Left lung (tissue), 14 donors: ENCODE measurements at places on chromosomes 13 and 19. TPM values are rescaled to one million over a fixed set of nuclear protein-coding genes. Genes with fewer than 3 reads are reported as not detected.

DNA sequence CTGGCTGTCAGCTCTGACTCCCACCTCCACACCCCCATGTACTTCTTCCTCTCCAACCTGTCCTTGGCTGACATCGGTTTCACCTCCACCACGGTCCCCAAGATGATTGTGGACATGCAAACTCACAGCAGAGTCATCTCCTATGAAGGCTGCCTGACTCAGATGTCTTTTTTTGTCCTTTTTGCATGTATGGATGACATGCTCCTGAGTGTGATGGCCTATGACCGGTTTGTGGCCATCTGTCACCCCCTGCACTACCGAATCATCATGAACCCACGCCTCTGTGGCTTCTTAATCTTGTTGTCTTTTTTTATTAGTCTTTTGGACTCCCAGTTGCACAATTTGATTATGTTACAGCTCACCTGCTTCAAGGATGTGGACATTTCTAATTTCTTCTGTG lies 506 bp downstream of the OR7E24 start:
- DNase-seq: no peak

DNA sequence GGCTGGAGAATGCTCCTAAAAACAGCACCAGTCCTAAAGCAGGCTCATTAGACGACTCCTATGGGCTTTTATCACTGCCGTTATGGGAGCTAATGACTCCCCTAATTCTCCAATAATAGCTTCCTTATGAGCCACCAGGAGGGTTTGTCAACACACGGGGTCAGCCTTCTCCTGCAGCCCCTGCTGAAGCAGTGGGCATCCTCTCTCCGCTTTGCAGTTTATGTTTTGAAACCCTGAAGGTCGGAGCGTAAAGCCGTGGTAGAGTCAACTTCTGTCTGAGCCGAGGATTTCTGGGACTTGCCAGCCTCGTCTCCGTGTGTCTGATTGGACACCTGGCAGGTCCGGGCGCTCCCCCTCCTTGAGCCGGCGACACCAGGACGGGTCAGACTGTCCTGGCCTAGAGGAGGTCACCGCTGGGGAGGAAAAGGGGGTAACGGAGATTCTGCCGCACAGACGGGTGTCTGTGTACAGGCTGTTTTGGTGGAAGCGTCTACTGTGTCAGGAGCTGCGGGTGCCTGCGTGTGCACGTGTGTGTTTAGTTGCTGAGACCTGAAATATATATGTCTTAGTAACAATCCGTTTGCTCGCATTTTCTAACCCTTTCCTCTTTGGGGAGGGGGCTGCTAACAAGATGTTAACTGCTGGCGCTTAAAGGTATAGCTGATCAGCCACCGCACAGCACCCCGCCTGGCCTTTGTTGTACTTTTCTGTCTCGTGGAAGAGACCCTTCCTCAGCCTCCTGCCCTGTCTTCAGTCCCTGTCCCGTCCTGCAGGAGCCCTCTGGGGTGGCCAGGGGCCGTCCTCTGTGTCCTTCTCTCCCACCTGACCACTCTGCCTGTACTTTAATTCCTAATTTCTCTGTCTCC lies 1.9 kb downstream of the KDM4B start:
- DNase-seq: no peak

DNA sequence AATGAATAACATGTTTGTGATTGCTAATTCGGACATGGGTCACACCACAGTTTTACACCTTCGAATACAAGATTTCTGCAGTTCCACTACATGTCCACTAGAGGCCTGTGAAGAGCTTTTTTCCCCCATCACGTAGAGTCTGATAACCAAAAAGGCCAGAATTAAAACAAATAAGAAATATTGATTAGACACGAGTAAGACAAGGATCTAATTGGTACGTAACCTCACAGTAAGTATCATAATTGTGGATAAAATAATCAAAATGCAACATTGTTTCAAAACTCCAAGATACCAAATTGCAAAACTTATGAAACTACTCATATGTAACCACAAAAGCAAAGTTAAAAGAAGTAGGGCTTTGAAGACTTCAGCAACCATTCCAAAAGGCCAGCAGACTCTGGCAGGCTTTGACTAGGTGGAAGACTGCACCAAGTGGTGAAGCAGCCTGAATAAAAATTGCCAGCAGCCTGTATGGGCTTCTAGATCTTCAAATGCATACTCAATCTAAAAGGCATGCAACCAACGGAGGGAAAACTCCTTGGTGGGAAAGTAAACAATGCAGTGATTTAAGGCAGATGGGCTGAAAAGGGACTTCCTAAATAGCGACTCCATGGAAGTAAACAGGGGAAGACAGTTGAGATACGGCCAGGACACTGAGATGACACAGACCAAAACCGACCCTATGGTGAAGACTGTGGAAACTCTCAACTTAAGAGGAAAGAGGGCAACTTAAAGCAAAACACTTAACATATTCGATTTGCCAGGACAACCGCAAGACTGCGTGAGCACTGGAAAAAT lies 56.7 kb downstream of the STARD13 start:
- no peak for DNase-seq

- no peak for DNase-seq
Observed at GRCh38 chr13:100128373-100128772, 39.5 kb downstream of the PCCA start.

- no peak for DNase-seq
Observed at GRCh38 chr19:57558525-57558924, 1.1 kb downstream of the ZNF550 start.

- no peak for DNase-seq
Observed at GRCh38 chr13:98237331-98237730, 60.3 kb upstream of the RNF113B start.

- DNase-seq: no peak
Observed at GRCh38 chr19:5697890-5698634, 8.0 kb downstream of the RPL36 start.

DNA sequence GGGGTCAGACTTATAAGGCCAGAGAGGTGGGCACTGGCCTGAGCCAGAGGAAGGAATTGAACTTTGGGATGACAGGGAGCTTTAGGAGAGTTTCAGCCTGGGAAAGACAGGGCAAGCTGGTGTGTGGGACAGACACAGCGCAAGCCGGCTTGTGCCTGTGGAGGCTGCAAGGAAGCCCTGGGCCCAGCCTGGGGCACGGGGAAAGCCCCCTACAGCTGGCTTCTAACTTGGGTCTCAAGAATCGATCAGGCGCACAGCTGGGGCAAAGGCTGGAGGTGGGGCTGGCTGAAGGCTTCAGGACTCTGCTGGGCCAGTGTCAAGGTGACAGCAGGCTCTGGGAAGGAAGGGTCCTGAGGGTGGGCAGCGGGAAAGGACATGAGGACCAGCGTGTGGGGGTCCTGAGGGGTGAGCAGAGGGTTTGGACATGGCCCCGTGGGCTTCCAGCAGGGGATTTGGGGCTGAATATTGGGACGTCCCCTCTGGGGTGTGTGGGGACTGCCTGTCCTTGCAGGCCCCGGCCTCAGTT lies 3.0 kb downstream of the PTOV1 start:
- DNase-seq: no peak

DNA sequence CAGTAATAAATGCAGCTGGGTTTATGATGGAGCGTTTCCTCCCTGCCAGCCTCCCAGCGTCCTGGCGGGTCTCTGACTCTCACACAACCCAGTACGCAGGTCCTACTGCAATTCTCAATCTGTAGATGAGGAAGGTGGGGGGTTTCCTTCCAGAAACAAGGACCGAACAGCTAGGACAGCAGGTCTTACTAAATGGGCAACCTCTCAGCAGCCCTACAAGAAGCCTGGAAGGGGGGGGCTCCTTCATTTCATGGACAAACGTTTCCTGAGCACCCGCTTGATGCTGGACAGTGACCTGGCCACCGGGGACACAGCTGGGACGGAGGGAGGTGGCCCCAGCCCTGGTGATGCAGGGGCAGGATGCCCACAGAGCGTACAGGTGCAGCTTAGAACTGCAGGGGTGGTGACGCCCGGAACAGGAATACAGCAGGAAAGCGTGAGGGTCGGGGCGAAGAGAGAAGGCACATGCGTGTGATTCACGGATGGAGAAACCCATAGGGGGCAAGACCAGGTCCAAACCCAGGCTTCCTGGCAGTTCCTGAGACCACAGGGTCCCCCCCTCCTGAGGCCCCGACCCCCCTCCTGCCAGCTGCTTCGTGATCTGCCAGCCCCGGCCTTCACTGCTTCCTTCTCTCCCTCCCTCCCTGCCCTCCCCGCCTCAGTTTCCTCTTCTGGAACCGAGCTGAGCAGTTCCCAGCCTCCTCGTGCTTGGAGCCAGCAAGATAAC lies 732 bp upstream of the C2CD4C start:
- no peak for DNase-seq

The KRTDAP gene
- 0.98 TPM for polyA plus RNA-seq

GRCh38 chr19:30318261-30318660 lies 53.9 kb upstream of the ZNF536 start:
- DNase-seq: no peak

The ANGPTL4 gene
- polyA plus RNA-seq: 3.4 TPM

The RGL3 gene
- 57.3 TPM for polyA plus RNA-seq

The CNN1 gene
- 15.9 TPM for polyA plus RNA-seq

The NCR1 gene
- 2.5 TPM for polyA plus RNA-seq

The ZNF132 gene
- 10.2 TPM for polyA plus RNA-seq

DNA sequence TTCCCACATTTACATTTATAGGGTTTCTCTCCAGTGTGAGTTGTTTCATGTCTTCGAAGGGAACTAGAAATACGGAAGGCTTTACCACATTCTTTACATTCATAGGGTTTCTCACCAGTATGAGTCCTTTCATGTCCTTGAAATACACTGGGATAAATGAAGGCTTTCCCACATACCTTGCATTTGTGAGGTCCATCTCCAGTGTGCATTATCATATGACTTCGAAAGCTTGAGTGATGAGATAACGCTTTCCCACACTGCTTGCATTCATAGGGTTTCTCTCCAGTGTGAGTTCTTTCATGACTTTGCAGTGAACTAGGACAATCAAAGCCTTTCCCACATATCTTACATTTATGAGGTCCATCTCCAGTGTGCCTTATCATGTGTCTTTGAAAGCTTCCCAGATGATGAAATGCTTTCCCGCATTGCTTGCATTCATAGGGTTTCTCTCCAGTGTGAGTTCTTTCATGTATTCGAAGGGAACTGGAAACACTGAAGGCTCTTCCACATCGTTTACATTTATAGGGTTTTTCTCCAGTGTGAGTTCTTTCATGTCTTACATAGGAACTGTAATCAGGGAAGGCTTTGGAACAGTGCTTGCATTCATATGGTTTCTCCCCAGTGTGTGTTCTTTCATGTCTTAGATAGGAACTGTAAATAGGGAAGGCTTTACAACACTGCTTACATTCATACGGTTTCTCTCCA lies 15.1 kb downstream of the ZNF442 start:
- no peak for DNase-seq

- no peak for DNase-seq
Observed at GRCh38 chr13:112060899-112061366, 6.0 kb upstream of the SOX1 start.

The CYP4F22 gene
- polyA plus RNA-seq: not detected

- no peak for DNase-seq
Observed at GRCh38 chr19:3855320-3855719, 13.5 kb downstream of the ZFR2 start.

- DNase-seq: no peak
Observed at GRCh38 chr13:105702441-105702840, 833.0 kb downstream of the EFNB2 start.

DNA sequence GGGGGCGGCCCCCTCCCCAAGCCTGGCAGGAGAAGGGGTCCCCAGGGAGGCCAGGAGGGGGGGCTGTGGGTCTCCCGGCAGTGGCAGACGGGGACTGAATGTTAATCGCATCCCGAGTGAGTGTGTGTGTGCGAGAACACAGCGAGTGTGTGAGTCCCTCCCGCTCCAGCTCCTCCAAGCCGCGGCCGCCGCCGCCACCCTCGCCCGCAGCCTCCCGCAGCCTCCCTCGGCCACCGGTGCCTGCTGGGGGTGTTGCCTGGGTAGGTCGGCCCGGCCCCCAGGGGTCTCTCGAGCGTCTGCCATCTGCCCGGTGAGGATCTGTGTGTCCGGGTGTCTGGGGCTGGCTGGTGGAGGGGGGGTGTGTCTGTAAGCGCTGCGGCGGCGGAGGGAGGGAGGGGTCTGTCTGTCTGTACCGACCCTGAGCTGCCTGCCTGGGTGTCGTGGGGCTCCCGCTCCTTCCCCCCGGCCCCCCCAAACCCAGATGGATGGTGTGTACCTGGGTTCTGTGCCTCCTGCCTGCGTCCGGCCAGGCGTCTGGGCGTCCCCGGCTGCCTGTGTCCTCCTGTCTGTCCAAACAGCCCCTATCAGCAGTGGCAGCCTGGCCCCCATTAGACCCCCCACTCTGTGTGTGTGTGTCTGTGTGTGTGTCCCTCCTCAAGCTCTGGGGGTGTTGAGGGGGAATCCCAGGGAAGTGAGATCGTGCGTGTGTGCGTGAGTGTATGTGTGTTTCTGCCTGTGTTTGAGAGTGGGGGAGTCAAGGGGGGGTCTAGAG lies at the start of gene GRIN2D:
Gene GRIN2D, plus strand, starts transcription at position 110 of the 772 bp plus-strand sequence. CDS start 4,725 bp downstream, outside the sequence.
- DNase-seq: no peak

GRCh38 chr13:76874479-76874878 lies 11.7 kb downstream of the KCTD12 start:
- no peak for DNase-seq

DNA sequence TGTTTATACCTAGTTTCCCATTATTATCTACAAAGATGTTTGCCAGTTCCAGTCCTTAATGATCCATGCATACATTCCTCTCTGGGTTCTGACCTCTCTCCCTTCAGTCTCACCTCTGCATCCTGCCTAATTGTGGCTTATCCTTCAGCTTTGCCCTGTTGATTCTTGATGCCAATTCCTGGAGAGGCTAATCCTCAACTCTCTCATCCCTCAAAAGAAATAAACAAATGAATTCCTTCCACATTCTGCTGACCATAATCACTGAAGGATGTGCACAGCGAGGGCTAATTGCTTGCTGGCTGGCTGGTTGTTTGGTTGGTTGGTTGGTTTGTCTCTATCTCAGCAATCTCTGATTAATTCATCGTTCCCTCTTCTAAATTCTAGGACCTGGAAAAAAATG lies 113.8 kb downstream of the IRS2 start:
- DNase-seq: no peak

DNA sequence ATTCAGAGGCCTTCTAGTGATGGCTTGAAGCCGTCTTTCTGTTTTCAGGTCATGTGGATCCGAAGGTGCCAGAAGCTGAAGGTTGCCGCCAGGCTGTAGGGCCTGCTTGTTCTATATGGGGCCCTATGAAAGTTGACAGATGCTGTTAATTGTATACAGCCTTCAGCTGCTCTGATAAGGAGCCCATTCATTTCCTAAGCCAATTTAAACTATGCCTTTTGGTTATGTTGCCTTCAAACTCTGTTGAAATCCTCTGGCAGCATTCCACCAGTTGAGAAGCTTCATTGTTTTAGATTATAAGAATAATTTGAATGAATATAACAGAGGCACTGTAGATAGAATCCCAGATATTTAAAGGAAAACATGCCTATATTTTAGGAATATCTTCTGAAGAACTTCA lies 34.4 kb downstream of the RAP2A start:
- DNase-seq: no peak

The IGSF23 gene
- 0.17 TPM for polyA plus RNA-seq

The RTBDN gene
- not detected for polyA plus RNA-seq
